ENCODE measurements at places on chromosomes 4 and X.

DNA sequence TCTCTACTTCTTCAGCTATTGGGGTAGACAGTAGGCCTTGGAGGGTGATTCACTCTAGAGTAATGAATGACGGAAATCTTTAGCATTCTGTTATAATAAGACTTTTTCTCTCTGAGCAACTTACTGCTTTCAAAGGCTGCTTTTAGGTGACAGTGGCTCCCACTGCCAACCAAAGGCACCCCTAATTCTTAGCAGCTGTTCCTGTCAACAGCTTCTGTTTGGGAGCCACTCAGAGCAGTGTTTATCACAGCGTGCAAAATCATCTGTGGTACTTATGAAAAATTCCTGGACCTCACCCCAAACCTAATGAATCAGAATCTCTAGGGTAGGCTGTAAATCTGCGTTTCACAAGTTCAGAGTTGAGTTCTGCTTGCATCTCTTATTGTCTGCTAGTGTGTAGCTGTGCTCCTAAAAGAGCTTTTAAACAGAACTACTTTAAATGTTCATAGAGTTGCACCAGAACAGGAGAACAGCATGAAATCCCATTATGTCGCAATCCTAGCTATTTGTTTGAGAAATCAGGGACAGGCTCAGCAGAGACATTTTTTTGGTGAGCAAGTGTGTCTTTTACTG lies 52.8 kb upstream of the POU4F2 start:
- DNase-seq = no peak

- DNase-seq = no peak
Observed at GRCh38 chrX:47222751-47223350, 4.4 kb downstream of the CDK16 start.

- DNase-seq = no peak
Observed at GRCh38 chr4:114184901-114185300, 205.5 kb upstream of the ARSJ start.

GRCh38 chrX:66919280-66919832 lies 280.5 kb upstream of the EDA2R start:
- no peak for DNase-seq

DNA sequence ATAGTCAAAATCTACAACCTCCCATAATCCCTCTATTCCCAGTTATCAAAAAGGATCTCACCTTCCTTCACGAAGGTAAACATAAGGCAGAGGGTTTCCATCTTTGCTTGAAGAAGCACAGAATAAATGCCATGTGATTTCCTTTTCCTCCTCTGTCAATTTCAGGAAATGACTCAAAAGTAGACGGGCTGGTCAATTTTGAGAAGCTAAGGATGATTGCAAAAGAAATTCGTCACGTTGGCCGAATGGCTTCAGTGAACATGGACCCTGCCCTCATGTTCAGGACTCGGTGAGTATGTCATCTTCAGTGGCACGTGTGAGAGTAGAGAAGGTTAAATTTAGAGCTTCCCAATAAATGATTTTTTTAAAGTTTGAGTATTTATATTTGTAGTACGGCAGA lies 240.2 kb downstream of the RAPGEF2 start:
- no peak for DNase-seq

DNA sequence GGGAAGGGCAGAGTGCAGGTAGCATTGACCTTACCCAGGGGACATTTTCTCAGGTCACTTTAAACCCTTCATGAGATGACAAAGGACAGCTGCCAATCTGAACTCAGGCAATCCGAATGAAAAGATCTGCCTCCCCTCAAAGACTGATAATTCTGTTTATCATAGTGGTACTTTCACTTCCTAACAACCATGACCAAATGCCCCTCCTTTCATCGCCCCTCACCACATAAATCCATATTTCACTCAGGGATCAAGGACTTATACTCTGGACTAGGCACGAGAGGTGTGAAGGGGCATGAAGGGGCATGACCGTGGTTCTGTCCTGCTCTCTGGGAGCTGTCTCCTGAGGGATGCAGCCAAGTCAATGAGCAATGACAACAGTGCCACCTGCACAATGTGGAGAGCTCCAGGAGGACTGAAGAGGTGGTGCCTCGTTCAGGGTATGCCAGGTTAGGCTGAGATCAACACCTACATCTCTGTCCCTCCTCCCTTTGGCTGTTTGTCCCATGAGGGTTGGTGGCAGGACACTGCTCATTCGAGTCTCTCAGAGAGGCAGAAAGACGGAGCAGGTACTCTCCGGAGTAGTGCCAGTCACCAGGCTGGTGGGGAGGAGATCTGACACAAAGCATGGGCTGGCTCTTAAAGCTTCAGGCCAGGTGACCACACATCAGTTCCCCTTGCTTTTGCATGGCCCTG lies 12.5 kb downstream of the HS3ST1 start:
- no peak for DNase-seq

DNA sequence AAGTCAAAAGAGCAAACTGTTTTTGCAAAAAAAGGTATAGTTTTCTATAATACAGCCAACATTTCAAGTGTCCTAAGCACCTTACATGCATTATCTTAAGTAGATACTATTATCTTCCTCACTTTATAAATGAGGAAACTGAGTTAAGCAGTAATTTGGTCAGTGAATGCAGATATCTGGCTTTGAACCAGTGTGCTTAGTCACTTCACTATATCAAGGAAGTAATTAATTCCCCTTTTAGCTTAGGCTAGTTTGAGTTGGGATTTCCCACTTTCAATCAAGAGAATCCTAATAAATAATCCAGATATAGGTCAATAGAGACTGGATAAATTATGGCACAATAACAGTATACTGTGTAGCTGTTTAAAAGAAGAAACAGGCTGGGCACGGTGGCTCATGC lies 14.8 kb downstream of the SPINK2 start:
- DNase-seq = no peak

- DNase-seq = no peak
Observed at GRCh38 chr4:117267317-117267716, 181.9 kb upstream of the TRAM1L1 start.

DNA sequence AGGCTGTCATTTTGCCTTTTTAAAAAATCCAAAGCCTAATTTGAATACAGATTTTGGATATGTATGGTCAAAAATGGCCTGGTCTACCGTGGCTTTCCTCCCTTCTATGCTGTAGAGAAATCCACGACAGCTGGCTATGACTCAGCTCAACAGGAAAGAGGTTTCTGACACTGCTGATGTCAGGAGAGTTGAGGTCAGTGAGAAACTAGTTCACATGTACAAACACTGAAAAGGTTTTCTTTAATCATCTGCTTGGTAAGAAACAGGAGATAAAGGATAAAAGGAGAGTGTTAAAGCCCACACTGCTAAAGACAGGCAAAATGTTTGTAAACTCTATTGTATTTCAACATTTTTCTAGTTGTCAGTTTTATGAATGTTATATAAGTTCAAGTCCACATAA lies 113.9 kb downstream of the NYX start:
- DNase-seq = peak; percentile 51

GRCh38 chr4:160386846-160387245 lies 1284.0 kb downstream of the RAPGEF2 start:
- DNase-seq = no peak

DNA sequence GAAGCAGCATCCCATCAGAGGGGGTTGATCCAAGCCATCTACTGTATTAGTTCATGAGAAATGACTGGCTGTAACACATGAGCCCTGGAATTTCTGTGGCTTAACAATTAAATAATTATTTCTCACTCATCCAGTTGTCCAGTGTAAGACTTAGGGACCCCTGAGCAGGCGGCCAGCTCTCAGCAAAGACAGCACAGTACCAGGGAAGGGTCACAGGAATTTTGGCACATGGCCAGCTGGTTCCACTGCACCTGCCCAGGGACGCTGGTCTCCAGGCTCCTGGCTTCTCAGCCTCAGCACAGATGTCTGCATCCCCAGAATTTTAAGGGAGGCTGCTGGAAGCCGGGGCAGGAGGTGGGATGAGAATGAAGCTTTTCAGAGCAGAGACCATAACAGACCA lies 93.7 kb upstream of the DHRSX start:
- DNase-seq = no peak

GRCh38 chrX:16462912-16463311 lies 187.0 kb upstream of the S100G start:
- no peak for DNase-seq

DNA sequence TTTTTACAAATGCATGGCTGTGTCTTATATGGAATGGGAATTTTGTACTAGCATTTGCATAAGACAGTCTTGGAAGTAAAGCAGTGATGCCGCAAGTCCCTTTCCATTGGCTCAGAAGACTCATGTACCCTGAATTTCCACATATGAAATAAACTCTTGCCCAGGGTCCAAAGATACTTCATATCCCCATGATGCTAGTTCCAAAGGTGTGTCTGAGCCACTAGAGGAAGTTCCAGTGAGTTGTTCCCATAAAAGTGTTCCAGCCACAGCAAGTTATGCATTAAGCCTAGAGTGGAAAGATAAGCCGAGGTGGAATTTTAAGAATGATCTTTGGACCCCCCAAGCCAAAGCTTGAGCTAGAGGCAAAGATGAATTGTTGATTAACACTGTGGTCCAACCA lies 9.3 kb upstream of the CEP135 start:
- no peak for DNase-seq

- no peak for DNase-seq
Observed at GRCh38 chr4:144655491-144655890, 9.5 kb downstream of the HHIP start.

DNA sequence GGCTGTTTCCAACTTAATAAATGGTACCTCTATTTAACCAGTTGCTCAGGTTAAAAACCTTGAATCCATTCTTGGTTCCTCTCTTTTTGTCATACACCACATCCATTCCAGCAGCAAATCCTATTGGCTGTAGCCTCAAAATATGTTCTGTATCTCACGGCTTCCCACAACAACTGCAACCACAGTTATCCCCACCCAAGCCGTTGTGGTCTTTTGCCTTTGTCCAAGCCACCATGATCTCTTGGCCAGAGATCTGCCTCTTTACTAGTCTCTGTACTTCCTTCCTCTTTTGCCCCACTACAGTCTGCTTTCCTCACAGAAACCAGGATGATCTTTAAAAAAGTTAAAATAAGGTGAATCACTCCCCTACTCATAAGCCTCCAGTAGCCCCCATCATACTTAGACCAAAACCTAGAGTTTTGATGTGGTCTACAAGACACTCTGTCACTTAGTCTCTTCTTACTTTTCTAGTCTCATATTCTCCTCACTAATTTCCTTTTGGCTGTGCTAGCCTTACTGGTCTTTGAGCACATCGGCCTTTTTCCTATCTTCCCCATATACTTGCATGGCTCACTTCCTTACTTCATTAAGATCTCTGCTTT lies 10.3 kb downstream of the MAOA start:
- DNase-seq = no peak

DNA sequence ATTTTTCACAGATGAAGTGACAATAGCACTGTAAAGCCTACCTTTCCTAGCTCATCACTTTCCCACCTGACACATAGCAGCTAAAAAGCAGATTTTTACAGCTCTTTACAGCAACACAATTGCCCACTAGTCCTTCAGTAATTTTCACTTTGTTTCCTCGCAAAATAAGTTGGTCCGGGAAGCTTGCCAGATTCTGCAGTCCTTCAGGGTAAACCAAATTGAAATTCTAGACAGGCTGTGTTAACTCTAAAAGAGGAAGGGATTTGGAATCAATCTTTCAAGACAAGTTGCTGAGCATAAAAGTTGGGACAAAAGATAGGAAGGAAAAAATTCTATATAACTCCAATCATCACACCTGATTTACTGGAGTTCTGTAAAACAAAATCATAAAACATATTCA lies 8.7 kb downstream of the C1QTNF7 start:
- peak; percentile 12 for DNase-seq

GRCh38 chrX:82658492-82658891 lies 849.6 kb upstream of the POU3F4 start:
- no peak for DNase-seq

DNA sequence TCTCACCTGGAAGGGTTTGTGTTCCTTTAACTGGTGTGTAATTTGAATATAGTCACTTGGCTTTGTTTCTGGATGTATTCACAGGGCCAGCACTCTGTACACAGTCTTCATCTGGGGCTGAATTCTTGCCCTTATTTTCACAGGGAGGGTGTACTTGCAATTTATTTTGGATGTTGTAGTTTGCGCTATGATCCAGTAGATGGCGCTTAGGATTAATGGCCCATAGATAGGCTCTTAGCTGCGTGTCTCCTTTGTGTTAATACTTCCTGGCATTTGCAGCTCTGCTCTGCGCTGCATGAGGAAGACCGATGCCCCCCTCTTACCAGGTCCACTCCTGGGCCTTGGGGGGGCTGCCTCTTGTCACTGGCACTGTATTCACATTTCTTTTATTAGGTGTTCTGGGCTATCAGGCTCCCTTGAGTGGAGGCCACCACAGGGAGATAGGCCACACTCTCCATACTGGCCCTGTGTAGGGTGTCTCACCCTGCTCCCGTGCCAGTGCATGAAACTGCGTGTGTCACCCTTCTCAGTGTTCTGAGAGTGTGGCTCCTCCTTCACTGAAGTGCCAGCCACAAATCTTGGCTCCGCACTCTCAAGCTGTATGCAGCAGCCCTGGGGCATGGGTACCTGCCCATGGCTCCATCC lies 562.2 kb downstream of the ZIC3 start:
- peak; percentile 0 for DNase-seq

GRCh38 chr4:92305878-92306520 lies 2.2 kb downstream of the GRID2 start:
- no peak for DNase-seq

GRCh38 chrX:111095974-111096895 lies at the start of gene PAK3:
Gene PAK3 (plus strand): TSS chrX:111096191. CDS start chrX:111123104, 26,913 bp downstream.
- DNase-seq = peak; percentile 24

- DNase-seq = peak; percentile 0
Observed at GRCh38 chr4:60682901-60683300, 517.2 kb upstream of the ADGRL3 start.

DNA sequence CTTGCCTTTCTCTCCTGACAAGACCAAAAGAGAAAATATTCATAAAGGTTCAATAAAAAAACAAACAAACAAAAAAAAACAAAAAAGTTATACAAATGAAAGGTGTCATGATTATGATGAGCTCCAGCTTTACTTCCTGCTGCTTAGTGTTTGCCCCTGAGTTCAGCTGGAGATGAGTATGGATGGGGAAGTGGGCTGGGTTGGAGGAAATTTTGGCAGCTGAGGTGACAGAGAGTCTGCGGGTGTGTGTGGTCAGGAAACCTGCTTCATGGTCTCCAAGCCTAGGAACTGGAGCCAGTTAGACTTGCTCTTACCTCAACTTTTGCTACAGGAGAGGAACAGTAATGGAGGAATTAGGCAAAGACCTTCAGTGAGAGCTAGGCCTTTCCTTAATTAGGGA lies 4.3 kb upstream of the CYSLTR1 start:
- DNase-seq = no peak

DNA sequence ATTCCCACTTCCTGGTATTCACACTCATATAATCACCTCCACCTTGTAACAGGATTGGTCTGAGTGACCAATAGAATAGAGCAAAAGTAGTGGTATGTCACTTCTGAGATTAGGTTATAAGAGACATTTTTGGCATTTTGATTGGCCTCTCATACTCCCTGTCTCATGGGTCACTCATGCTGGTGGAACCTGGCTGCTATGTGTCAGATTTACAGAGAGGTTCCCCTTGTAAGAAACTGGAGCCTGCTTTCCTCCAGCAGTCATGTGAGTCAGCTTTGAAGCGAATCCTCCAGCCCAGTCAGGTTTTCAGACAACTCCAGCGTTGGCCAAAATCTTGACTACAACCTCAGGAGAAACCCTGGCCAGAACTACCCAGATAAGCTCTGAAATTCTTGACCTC lies 2.6 kb upstream of the OTUD4 start:
- DNase-seq = no peak

All from HTR-8/SVneo (cell line).